ENCODE measurements at places on chromosomes 7 and 10. TPM values are rescaled to one million over a fixed set of nuclear protein-coding genes. Genes with fewer than 3 reads are reported as not detected.

DNA sequence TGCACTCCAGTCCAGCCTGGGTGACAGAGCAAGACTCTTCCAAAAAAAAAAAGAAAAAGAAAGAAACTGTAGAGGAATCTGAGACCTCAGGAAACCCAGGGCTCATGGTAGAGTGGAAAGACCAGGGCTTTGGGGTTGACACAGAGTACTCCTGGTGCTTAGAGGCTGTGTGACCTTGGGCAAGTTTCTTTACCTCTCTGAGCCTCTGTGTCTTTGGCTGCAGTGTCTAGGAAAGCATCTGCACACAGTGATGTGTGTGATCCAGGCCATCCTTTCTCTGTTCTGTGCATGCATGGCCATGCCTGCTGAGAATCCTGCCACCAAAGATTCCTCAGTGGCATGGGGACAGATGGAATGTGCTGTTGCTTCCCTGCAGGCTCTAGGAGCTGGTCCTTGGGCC lies 71.7 kb upstream of the GTF2I start:
- H3K27ac ChIP-seq: peak overlapping the region; percentile 14
- no peak overlapping the region for H3K4me3 ChIP-seq
- no peaks in the 10 kb centered on the region for H3K36me3 ChIP-seq
- no peaks in the 10 kb centered on the region for H3K27me3 ChIP-seq
- DNase-seq: no peak
- no peaks in the 10 kb centered on the region for H3K4me1 ChIP-seq

- H3K4me3 ChIP-seq: no peak overlapping the region
- no peaks in the 10 kb centered on the region for H3K27me3 ChIP-seq
- H3K36me3 ChIP-seq: no peaks in the 10 kb centered on the region
- no peak for DNase-seq
- no peaks in the 10 kb centered on the region for H3K4me1 ChIP-seq
These were observed 77.2 kb downstream of the COL13A1 start for GRCh38 chr10:69878951-69879350.

DNA sequence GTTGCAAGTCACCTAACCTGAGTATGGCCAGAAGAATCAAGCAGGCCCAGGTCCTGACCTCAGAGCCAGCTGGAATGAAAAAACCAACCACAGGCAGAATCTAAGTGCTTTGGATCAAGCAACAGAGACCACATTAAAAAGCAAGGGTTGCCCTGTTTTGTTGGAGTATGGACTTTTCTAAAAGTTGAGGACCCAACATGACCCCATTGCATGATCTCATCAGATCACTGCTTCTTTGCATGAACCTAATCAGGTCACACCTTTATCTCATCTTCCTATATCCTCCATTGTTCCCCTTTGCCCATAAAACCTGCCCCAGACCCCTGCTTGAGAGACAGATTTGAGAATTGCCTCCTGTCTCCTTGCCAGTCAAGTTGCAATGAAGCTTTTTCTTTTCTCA lies 11.6 kb upstream of the SNX10 start:
- no peaks in the 10 kb centered on the region for H3K27me3 ChIP-seq
- no peak overlapping the region for H3K4me3 ChIP-seq
- DNase-seq: no peak
- H3K36me3 ChIP-seq: no peaks in the 10 kb centered on the region

DNA sequence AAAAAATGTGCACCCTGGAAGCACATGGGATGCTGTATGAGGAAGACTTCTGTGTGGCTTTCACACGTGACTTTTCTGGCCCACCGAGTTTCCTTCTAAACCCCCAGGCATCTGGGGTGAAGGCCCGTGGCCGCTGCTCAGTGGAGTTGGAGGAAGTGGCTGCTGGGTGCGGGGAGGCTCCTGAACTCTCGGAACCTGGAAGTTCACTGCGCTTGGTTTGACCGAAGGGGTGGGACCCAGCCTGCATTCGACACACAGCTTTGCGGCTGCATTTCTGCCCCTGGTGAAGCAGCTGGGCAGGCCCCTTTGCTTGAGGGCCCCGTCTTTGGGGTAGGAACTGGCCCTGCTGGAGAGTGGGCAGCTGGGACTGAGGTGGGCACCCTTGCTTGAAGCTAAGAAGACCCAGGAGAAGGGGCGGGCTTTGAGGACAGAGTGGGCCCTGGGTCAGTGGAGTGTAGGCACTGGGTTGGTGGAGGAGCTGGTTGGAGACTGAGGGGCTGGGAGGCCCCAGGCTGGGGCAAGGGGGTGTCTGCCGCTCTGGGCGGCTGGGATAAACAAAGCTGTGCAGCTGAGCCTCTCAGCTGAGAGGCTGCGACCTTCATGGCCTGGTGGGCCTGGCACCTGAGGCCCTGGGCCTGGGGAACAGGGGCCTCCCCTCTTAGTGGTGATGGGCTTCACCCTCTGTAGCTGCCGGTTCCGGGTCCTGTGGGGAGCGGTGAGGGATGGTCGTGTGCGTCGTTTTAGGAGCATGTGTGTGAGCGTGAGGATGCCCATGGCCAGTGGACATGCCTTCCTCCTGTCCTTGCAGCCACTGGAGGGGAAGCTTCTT lies 78.0 kb downstream of the INPP5A start:
- H3K27me3 ChIP-seq: no peaks in the 10 kb centered on the region
- no peaks in the 10 kb centered on the region for H3K4me1 ChIP-seq
- no peak overlapping the region for H3K4me3 ChIP-seq
- H3K36me3 ChIP-seq: no peaks in the 10 kb centered on the region
- no peak for DNase-seq

GRCh38 chr10:32889631-32890212 lies 68.3 kb downstream of the ITGB1 start:
- H3K27me3 ChIP-seq: no peaks in the 10 kb centered on the region
- H3K36me3 ChIP-seq: no peaks in the 10 kb centered on the region
- no peaks in the 10 kb centered on the region for H3K4me1 ChIP-seq
- no peak for DNase-seq
- H3K27ac ChIP-seq: no peak overlapping the region

DNA sequence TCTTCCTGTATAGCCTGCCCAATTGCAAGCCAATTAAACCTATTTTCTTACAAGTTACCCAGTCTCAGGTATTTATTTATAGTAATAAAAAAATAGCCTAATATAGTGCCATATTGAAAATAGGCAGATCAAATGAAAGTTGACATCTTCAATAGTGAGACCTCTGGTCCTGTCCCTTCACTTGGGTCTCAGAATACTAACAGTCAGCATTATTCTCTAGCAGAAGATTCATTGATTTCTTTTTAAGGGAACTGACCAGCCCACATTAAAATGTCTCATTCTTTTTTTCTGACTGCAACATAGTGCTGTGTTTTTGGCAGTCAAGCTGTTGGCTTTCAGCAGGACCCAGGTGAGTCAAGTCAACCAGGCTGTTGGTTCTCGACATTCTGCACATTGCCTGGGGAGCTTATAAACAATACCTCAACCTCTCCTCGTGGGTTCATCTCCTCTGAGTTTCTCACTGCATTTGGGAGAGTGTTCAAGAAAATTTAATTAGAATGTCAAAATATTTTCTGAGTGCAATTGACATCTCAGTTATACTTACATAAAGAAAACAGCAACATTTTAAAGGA lies 109.8 kb downstream of the MKX start:
- DNase-seq: no peak
- H3K36me3 ChIP-seq: no peaks in the 10 kb centered on the region
- H3K27me3 ChIP-seq: no peaks in the 10 kb centered on the region
- no peak overlapping the region for H3K27ac ChIP-seq
- no peaks in the 10 kb centered on the region for H3K4me1 ChIP-seq

The AEBP1 gene
- total RNA-seq: 145 TPM

The RET gene
- total RNA-seq: 1.8 TPM
